ENCODE measurements at places on chromosomes 11 and 22.

DNA sequence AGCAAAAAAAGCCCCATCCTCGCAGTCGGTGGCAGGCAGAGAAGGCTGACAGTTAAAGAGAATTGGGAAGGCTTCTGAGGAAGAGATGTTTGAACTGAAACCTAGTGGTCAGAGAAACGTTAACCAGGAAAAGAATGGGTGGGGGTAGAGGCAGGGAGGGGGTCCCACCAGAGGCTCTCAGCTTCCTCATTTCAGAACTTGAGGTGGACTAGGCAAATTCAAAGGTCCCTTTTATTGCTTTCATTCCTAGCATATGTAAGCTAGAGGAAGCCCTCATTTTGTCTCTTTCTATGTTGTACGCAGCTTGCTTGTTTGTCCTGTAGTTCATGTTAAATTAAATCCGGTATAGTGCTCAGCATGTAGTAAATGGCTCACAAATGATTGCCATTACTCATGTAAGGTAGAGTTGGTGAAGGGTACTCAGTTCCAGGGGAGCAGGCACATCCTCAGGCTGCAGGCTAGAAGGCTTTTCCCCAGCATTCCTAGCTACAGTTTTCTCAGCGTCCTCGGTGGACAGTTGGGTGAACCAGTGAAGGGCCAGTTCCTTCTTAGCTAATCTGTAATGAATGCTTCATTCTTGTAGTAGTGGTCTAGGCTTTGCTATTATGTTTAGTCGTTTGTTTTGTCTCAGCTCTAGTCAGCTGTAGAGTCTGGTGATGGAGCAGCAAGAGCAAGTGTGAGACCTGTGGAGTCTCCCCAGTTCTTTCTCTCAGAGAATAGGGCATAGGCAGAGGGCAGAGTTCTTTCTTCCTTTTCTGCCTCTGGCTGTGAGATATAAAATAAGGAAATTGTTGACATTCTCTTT, 58.6 kb downstream of the UVRAG start:
- no peak for DNase-seq

GRCh38 chr11:120954381-120954780, 69.5 kb upstream of the TBCEL start:
- no peak for DNase-seq

- DNase-seq: no peak
Measured at GRCh38 chr22:19722982-19723231, 432 bp upstream of the GP1BB start.

DNA sequence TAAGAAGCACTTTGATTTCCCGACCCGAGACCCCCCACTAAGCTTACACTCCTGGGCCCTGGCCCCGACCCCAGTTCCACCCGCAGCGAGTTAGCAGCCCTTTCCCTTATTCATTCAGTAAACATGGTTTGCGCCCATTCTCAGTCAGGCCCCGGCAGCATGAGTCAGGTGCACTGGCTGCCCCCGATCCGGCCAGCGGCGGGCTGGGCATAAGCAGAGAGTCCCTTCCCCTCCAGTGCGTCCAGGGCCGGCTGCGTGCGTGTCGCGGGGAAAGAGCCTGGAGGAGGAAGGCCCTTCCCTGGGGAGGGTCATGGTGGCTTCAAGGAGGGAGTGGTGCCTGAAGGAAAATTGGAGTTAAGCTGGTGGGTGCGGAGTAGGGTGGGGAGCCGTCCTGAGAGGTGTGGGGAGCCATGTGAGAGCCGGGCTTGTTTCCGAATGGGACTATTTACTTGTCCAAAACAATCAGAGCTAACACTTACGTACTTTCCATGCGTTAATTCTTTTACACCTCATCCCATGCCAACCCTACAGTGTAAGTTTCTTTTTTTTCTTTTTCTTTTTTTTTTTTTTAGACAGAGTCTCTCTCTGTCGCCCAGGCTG, 657 bp downstream of the IGHMBP2 start:
- no peak for DNase-seq

DNA sequence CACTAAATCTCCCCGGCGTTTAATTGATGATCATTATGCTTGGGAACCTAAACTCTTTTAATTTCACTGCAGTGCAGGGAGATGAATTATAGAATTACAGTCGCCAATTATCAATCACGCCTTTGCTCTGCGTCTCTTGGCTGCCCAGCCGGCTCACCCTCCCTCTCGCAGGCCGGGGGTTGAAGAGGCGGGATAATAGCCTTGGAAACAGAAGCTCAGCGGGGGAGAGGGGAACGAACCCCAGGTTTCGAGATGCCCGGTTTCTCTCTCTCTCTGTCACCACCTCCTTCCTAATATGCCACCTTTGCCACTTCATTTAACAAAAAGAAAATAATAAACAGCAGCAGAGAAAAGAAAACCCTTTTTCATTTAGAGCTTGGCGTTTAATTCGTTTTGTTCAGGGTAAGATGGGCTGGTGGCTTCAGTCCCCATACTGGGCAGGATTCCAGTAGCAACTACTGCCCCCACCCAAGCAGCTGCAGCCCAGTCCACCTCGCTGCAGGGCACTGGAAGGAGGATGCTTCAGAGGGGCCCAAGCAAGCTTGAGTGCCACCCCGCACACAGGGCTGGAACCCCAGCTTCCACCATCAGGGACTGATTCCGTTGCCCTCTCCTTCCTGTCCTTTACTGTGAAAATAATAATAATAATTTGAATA, 271.7 kb downstream of the BUD13 start:
- no peak for DNase-seq

DNA sequence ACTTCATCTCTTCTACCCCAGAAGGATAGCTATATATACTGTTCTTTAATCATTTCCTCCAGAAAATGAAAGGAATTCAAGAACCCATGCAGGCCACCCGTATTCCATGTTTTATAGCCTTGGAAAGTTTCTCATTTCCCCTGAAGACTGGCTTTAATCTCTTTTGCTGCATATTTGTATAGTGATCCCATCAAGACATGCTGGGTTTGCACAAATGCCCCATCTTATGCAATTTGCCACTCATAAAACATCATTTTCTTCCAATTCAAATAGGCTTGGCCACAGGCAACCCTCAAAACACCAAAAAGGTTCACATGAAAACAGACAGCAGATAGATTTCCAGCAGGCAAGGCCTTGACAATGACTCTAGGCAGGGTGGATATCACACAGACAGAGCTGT, 28.3 kb upstream of the APOA1 start:
- no peak for DNase-seq

GRCh38 chr11:70671611-70672010, 273.3 kb downstream of the CTTN start:
- no peak for DNase-seq

DNA sequence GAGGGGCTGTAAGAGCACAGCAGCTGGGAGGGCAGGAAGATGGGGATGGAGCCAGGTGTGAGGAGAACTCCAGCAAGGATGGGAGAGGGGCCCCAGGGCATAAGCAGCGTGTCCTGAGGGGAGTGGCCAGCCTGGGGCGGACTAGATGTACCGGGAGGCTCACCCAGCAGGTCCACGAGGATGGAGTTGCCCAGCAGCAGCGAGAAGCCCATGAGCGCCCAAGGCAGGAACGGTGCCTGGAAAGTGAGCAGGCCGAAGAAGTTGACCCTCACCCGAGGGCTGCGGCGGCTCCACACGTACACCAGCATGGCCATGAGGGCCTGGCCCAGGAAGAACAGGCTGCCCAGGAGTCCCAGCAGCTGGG, 1.3 kb downstream of the DERL3 start:
- DNase-seq: no peak

DNA sequence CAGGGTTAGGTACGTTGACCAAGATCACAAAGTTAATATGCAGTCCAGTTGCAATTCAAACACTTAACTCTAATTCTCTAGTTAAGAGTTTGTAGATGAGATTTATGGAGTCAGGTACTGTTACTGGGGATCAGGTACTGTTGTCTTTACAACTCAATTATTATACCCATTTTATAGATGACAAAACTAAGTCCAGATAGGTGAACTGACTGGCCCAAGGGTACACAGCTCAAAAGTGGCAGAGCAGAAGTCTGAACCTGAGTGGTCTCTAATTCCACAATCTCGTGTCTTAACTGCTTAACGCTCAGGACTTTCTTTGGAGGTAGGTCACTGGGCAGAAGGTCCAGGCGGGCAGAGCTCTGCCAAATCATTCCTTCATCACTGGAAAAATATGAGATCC, 77.5 kb downstream of the DSCAML1 start:
- DNase-seq: no peak

DNA sequence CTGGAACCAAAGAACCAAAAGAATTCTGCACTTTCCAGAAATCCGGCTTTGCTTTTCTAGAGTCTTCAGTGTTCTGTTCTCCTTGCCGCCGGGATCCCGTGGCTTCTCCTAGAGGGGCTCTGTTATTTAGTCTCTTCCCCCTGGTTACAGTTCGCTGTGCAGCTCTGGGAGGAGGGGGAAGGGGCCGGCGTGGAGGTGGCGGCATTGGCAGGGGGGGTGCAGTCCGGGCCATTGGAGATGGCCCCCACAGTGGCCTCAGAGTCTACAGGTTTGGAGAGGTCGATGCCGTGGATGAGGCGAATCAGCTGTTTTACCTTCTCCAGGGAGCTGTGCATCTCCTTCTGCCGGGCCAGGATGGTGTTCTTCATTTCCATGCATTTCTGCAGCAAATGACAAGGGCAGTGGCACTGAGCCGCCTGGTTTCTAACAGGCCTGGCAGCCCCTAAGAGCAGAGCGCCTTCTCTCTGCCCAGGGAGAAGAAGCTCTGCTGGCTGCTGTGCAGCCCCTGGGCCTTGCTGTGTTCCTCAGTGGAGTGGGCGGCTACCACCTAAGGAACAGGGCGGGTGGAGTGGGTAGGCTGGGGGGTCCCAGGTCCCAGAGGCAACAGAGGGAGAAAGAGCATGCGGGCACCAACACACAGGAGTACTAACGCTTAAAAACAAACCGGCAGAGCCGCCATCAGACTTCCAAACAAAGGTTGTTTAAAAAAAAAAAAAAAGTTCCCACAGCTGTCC, 11.6 kb downstream of the LARGE2 start:
- DNase-seq: no peak

- no peak for DNase-seq
Measured at GRCh38 chr22:20989323-20990138, 7.4 kb downstream of the LZTR1 start.

DNA sequence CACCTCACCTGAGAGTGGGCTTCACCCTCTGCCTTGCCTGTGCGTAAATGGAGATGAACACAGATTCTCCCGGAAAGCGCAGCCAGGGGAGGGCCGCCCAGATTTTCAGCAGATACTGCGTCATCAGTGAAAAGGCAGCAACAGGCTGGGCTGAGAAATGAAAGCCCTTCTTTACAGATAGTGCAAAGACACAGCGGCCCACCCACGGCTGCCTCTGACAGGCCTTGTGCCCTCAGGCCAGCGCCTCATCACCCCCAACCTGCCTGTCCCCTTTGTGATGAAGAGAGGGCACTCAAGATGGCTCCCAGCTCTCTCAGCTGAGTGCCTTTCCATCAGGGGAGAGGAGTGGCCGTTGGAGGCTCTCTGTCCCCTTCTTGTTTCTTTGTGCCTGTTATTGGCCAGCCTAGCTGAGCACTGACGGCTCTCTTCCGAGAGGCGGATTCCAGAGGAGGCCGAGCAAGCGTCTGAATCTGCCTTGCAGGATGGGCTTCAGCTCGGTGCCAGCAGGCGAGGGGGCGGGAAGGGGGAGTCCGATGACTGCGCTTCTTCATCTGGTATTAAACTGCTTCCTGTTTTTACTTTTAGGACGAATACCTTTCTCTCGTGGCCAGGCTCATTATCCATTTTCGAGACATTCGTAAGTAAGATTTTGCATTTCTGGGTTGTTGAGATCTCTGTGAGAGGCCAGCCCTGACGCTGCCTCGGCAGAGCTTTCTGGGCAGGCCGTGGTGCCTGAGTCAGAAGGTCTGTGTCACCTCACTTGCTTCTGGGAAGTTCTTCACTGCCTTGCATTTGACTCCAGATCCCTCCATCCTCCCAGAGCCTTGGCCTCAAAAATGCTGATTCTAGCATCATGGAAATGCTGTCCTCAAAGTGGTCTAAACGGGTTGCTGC, 43.7 kb downstream of the MED15 start:
- no peak for DNase-seq

DNA sequence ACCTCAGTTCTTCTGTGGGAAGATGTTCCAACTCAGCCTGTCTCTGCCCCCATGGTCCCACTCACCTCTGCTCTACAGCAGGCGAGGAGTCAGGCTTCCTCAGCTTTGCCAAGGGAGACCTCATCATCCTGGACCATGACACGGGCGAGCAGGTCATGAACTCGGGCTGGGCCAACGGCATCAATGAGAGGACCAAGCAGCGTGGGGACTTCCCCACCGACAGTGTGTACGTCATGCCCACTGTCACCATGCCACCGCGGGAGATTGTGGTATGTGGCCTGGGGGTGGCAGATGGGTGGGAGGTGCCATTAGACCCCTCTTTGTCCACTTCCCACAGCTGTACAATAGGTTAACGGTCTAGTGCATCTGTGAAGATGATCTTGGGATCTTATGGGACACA, 73.3 kb downstream of the MYO7A start:
- no peak for DNase-seq

- no peak for DNase-seq
Measured at GRCh38 chr11:31422703-31423102, 53.0 kb downstream of the DNAJC24 start.

GRCh38 chr11:68412593-68413475, 47.7 kb upstream of the PPP6R3 start:
- DNase-seq: no peak

- no peak for DNase-seq
Measured at GRCh38 chr22:44583061-44583760, 85.2 kb upstream of the RTL6 start.

DNA sequence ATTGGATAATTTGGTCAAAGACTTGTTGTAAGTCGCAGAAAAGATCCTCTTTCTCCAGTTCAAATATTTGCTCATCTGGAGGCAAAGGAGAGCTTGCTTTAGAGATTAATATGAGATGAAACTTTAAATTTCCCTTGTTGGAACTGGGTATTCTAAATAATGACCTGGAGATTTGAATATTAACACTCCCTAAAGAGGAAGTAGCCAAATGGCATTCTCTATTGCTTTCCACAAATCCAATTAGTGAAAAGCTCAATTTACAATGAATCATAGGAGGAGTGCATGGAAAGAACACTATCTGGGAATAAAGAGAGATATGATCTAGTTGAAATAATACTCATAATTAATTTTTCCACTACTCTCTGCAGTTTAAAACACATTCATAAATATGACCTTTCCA, 641.6 kb upstream of the TENM4 start:
- DNase-seq: no peak

DNA sequence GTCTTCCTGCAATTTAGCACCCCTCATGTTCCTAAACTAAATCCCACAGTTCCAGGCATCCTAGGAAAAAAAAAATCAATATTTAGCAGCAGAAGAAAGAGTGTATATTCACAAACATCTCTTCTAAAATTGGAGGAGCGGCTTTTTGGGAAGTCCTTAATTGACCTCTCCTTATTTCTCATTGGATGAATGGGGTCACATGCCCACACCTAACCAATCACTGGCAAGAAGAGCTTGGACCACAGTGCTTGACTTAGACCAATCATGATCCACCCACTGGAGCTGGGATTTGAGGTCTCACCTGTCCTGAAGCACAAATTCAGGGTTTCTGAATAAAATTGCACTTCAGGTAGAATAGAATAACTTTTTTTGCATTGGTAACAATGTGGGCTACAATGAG, 16.0 kb downstream of the CD44 start:
- no peak for DNase-seq

DNA sequence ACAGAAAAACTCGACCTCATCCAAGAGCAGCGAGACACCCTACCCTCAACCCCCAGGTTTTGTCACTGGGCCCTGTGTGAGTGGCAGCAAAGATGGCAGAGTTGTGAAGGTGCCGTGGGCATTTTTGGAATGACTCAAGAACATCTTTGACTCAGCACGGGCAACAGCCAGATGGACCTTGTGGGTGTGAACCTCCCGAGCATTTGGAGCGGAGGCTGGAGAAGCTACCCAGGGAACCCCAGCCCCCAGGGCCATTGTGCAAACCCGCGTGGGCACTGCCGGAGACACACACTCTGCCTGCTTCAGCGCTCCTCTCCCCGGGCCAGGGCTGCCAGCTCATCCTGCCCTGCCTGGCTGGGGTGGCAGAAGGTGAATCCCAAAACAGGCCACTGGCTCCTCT, 66.1 kb downstream of the PANX1 start:
- no peak for DNase-seq
